ENCODE measurements at places on chromosomes 6 and 20. TPM values are rescaled to one million over a fixed set of nuclear protein-coding genes. Genes with fewer than 3 reads are reported as not detected.

Gene PSORS1C1
- total RNA-seq, result 0.28 TPM

Gene SLC4A11
- 0.28 TPM for total RNA-seq

Gene PAQR8
- 1.7 TPM for total RNA-seq

Gene TMEM244
- 0.28 TPM for total RNA-seq

Gene SAYSD1
- total RNA-seq, result 5.9 TPM
